H4 (cell line): ENCODE measurements at places on chromosomes 7 and 10.

GRCh38 chr10:109914966-109915365 is 8.3 kb downstream of the XPNPEP1 start:
- DNase-seq: peak; percentile 78

GRCh38 chr10:7243873-7244272 is 167.0 kb downstream of the SFMBT2 start:
- DNase-seq: no peak

- DNase-seq: no peak
These were observed 81.4 kb downstream of the ADCYAP1R1 start for GRCh38 chr7:31133497-31133896.

DNA sequence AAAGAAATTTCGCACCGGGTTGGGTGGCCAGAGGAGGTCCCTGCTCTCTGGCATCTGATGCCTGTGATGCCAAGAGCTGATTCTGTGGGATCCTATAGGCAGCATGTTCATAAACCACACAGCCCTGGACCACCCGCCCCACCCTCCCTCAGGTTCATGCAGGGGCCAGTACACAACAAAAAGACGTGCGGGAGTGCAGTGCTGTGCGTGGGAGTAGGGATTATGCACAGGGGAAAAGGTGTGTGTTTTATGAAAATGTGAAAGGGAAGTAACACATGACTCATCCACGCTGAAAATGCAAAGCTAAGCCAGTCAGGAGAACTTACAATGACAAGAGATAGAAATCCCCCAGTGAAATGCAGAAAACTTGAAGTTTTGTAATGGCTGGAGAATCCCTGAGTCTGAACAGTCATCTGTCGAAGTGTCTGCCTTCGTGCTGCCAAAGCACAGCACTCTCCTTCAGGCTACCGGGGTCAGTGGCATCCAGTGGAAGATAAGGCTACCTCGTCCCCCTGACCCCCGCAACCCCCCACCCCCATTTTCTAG is 1.1 kb downstream of the KIAA1217 start:
- peak; percentile 25 for DNase-seq

DNA sequence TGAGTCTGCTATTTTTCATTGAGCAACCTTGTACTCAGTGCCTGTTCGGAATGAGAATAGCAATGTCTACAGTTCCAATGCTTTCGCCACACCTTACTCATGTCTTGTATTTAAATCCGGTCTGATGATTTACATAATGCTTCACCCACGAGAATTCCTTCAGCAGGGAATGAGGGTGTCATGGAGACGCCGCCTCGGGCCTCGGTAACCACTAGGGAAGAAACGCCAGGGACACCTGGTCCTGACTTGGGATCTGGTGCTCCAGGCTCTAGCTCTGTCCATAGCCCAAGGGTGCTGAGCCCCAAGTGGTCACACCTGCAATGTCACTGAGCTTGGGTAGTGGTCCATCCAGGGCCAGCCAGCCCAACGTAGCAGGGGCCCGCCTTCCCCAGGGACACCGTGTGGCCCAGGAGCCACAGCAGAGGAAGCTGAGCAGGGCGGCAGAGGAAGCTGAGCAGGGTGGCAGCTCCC is 37.4 kb downstream of the PRKAG2 start:
- no peak for DNase-seq

- peak; percentile 72 for DNase-seq
These were observed 43.8 kb upstream of the RPA3 start for GRCh38 chr7:7761974-7762779.
